ENCODE measurements at places on chromosomes 12 and 14.
A peak's percentile ranks its signal among the peaks of the same experiment; 100 is the strongest.

- DNase-seq, result no peak
These were observed 25.6 kb downstream of the AKAP6 start for GRCh38 chr14:32354716-32355115.

GRCh38 chr12:114878781-114879180 lies 194.8 kb upstream of the TBX3 start:
- DNase-seq, result no peak

DNA sequence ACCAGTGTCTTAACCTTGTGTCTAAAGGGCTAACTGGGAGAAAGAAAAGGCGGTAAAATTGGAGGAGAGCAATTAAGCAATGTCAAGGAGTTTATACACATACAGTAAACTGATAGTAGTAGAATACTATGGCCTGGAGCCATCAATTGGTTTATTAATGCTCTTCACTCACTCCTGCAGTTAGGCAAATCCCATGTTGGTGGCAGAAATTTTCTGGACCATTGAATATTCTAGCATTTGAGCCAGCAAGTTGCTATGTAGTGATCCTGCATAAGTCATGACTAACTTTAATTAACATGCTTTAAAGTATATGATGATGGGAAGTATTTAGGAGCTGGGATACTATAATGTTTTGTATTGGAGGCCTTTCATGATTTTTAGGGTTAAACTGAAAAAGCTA lies 14.3 kb upstream of the DERA start:
- DNase-seq, result no peak

- DNase-seq, result peak; percentile 12
These were observed 3.7 kb downstream of the ABHD12B start for GRCh38 chr14:50875359-50876070.

DNA sequence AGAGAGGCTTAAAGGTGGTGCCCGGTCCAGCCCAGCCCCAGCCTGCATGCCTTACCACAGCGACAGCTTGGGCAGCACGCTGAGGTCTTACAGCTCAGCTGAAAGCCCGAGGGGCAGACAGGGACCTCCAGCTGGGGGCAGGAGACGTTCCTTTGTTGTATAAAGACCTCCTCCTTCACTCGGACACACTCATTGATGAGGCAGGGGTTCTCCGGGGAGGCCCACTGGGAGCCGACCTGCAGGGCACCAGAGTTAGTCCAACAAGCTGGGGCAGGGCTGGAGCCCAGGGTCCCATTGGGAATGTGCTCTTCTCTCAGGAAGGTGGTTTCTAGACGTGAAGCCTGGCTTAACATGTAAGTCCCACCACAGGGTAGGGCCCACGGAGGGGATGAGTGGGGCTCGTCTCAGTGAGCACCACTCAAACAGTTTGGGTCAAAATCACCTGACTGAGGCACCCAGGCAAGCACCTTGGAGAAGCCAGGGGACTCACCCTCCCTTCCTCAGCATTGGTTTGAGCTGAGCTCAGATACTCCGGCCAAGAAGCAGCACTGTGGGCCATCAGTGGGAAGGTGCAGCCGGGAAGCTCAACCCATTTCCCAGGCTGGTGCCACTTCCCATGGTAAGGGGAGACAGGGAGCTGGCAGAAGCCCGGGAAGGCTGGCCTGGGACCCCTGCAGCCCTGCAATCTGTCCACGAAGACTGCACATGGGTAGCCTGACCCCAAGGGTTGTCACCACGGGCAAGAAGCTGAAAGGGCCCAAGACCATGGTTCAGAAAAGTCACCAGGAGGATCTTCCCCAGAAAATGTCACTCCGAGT lies 24.3 kb upstream of the ANO2 start:
- no peak for DNase-seq

- no peak for DNase-seq
These were observed 417.1 kb downstream of the AEBP2 start for GRCh38 chr12:19856389-19856788.

DNA sequence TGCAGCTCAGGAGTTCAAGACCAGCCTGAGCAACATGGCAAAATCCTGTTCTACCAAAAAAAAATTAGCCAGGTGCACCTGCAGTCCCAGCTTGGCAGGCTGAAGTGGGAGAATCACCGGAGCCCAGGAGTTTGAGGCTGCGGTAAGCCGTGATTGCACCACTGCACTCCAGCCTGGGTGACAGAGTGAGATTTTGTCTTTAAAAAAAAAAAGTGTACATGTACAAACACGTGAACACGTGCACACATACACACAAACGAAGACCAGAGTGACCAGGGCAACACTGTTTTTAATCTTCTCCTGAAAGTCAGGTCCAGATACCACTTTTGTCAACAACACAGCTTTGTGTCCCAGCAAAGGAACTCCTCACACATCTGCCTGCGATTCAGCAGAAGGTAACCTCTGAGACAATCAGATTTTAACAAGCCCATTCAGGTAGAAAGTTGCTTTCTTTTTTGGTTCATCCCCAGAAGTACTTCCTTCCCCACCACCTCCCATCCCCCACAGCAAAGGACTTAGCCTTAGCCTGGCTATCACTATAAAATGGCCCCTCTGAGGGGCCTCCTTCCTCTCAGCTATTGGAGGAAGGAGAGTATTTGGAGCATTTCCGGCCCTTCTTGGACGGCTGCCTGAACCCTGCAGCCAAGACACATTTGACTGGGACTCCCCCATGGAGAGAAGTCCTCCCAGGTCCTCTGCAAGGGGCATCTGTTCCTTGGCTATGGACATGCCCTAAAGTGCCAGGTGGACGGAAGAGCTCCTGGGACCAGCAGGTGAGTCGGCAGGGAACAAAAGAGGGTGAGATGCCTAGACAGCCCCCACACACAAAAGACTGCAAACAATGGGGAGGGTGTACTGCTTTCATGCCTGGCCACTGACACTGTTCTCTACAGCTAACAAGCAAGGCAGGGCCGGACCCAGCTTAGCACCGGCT lies 9.8 kb downstream of the CTDSP2 start:
- no peak for DNase-seq

GRCh38 chr12:24960222-24960855 lies 11.4 kb upstream of the BCAT1 start:
- no peak for DNase-seq

- DNase-seq, result no peak
These were observed 19.5 kb upstream of the DNAAF2 start for GRCh38 chr14:49654511-49654910.

GRCh38 chr14:95495076-95495475 lies 21.4 kb downstream of the SYNE3 start:
- no peak for DNase-seq

DNA sequence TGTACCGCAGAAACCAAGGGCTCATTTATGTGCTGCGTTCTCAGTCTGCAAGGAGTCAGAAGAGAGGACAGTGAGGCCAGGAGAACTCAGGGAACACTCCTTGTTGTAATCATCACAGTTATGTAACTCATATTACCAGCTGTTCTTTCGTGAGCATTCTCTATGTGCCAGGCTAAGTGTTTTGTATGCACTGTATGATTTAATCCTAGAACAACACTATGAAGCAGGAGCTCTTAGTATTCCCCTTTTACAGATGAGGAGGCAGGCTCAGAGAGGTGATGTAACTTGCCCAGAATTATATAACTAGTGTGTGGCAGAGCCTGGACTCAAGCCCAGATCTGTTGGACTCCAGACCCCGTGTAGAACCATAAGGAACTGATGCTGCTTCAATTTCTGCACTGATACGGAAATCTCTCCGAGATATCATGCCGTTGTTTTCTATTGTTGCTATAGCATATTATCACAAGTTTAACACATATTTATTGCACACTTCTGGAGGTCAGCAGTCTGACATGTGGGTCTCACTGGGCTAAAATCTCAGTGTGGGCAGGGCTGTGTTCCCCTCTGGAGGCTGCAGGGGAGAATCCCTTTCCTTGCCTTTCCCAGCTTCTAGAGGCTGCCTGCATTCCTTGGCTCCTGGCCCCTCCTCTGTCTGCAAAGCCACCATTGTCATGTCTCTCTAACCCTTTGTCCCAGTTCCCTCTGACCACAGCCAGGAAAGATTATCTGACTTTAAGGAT lies 16.3 kb upstream of the CD9 start:
- no peak for DNase-seq

- no peak for DNase-seq
These were observed 297.0 kb downstream of the FUT8 start for GRCh38 chr14:65709576-65709975.

DNA sequence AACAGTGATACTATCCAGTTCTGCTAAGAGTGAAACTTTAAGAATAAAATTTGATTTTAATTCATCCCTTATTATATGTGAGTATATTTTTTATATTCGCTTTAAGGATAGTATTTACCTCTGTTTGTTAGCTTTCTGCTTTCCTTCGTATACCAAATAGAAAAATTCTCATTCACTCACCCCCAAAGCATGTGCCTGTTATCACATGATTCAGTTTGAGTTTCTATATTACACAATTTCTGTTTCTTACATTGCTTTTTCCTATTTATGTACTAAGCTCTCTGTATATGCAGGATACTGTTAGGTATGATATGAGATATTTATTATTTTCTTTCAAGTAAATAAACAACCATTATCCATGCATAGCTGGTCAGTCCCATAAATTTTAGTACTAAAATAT lies 275.2 kb downstream of the FBXL14 start:
- no peak for DNase-seq

GRCh38 chr12:92504594-92504981 lies 198.2 kb upstream of the PLEKHG7 start:
- DNase-seq, result no peak

DNA sequence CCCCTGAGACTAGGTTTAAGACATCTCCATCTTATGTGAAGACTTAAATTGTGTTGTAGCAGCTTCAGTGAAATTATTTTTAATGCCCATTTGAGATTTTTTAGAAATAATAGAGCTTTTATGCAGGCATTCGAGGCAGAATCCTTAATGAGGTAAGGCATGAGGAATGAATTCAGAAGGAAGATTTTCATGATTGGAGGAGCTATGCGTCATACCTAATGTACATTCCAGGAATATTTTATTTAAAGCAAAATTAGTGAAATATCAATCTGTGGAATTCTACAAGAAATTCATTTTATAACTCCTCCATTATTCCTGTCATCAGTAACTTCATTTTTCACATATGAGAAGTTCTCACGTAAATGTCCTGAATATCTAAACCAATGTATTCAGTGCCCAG lies 36.0 kb upstream of the GARIN6 start:
- no peak for DNase-seq

DNA sequence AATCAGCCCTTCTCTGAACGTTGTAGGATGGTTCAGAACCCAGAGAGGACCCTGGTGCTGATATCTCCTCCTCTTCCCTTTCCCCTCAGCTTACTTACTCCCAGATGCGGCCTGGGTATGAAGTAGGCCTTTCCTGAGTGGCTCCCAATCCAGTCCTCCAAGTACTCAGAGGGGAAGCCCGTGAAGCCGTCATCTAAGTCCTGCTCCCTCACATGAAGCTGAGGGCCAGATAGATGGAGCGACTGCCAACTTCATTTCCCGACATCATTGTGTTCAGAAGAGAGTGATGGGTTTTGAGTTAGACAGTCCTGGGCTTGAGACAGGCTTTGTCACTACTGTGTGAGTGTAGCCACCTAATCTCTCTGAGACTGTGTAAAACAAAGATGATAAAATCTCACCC lies 2.7 kb downstream of the APOLD1 start:
- no peak for DNase-seq

DNA sequence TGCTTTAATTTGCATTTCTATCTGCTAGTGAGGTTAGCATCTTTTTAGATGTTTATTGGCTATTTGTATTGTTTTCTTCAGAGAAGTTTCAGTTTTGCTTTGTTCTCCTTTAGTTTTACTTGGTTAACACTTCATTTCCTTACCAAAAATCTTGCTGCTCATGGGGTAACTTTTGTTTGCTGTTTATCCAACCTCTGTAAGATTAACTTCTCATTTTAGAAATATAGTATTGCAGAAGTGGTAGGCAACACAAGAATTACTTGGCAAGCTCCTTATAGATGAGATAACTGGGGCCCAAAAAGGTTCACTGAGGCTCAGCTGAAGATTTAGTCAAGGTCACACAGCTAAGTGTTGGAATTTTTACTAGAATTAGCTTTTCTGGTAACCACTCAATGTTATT lies 40.5 kb downstream of the ALKBH1 start:
- no peak for DNase-seq

GRCh38 chr12:21718403-21718802 lies 56.1 kb downstream of the KCNJ8 start:
- DNase-seq, result no peak

GRCh38 chr12:66945189-66945817 lies 266.4 kb upstream of the GRIP1 start:
- DNase-seq, result no peak

DNA sequence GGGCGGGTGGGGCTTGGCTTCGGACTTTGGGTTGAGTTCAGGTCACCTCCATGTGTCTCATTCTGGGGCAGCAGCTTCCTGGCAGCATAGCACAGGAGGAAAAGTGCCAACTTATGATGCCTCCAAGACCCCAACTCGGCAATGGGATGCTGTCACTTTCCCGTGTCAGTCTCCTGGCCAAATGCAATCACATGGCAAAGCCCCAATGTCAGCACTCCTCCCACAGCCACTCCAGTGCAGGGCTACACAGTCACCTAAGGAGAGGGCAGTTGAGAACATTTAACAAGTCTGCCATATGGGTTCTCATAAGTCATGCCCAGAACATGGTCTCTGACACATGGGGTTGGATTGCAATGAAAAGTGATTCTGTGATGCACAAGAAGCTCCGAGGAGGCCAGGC lies 26.7 kb downstream of the ELK3 start:
- no peak for DNase-seq

GRCh38 chr12:108468196-108468968 lies 46.7 kb upstream of the FICD start:
- no peak for DNase-seq

- no peak for DNase-seq
These were observed 459.0 kb downstream of the DPF3 start for GRCh38 chr14:72434856-72435255.

DNA sequence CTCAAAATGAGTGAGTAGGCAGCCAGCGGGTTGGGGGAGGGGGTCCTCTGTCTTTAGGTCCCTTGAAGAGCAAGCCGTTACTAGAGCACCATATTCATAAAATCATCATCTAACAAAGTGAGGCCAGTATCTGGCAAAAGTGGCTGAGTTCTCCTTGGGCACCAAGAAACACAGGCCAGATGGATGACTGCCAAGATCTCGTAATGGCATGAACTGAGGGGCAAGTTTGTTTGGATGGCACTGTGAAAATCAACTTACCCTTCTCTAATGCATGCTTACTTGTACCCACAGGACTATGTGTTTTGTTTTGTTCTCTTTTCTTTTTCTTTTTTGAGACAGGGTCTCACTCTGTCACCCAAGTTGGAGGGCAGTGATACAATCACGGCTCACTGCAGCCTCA lies 41.6 kb downstream of the GNPTAB start:
- no peak for DNase-seq

- peak; percentile 81 for DNase-seq
These were observed 29.1 kb downstream of the NFYB start for GRCh38 chr12:104108755-104109445.

GRCh38 chr12:91511795-91512420 lies 329.3 kb upstream of the DCN start:
- DNase-seq, result no peak

GRCh38 chr12:123667771-123668170 lies 3.1 kb upstream of the TCTN2 start:
- no peak for DNase-seq

DNA sequence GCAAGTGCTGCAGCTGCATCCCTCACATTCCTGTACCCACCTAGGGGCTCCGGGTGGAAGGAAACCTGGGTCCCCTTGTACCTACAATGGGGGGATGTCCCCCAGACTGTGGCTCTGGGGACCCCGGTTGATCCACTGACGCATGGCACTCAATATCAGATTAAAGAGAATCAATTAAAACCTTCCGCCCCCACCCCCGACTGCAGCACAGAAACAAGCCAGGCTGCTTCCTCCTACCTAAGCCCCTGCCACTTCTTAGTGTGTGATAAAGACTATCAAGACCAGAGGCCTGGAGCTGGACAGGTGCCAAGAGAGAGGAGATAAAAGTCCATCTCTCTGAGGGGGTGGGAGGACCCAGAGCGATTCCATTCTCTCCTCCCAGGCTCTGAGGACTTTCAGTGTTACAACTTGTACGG lies 28.2 kb upstream of the RPLP0 start:
- DNase-seq, result no peak

All from stimulated activated CD8-positive, alpha-beta memory T cell treated with anti-CD3 and anti-CD28 coated beads, Interleukin-4, amount 100 ng/mL, for 1 hour (primary cell).